ENCODE measurements at places on chromosomes 13 and 19.

GRCh38 chr19:37077501-37077933 is 716 bp upstream of the ZNF420 start:
- no peak for DNase-seq

DNA sequence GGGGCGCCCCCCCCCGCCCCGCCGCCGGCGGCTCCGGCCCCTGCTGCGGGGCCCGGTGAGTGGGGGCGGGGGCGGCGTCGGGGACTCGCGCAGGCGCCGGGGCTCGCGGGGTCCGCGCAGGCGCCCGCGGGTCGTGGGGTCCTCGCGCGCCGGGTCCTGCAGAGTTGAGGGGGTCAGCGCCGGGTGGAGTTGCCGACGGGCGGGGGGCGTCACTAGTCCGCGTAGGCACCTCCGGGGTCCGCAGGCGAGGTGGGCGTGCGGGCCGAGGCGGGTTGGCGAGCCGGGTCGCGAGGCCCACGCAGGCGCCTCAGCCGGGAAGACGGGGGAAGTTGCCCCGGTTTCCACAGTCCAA is 365 bp downstream of the PPP6R1 start:
- no peak for DNase-seq

- no peak for DNase-seq
Measured at GRCh38 chr13:39250440-39250839, 212.2 kb downstream of the NHLRC3 start.

DNA sequence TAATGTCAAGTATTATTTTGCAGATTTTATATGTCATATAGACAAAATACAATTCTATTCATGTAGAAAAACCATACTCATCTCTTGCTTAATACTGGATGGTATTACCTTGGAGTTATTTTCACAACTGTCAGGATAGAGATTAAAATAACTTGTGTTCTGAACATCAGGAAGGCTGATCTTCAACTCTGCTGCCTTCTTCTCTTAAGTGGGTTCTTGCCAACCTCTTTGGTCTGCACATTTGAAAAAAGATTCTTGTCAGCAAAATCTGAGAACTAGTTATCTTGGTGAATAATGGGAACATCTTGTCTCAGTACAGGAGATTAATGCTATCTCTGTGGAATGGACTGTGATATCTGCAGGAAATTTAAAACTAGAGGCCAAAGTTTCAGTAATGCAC is 95.2 kb upstream of the FAM216B start:
- no peak for DNase-seq

- no peak for DNase-seq
Measured at GRCh38 chr13:107242138-107242537, 674.2 kb upstream of the ARGLU1 start.

GRCh38 chr19:46720503-46721239 is 3.8 kb upstream of the PRKD2 start:
- no peak for DNase-seq

DNA sequence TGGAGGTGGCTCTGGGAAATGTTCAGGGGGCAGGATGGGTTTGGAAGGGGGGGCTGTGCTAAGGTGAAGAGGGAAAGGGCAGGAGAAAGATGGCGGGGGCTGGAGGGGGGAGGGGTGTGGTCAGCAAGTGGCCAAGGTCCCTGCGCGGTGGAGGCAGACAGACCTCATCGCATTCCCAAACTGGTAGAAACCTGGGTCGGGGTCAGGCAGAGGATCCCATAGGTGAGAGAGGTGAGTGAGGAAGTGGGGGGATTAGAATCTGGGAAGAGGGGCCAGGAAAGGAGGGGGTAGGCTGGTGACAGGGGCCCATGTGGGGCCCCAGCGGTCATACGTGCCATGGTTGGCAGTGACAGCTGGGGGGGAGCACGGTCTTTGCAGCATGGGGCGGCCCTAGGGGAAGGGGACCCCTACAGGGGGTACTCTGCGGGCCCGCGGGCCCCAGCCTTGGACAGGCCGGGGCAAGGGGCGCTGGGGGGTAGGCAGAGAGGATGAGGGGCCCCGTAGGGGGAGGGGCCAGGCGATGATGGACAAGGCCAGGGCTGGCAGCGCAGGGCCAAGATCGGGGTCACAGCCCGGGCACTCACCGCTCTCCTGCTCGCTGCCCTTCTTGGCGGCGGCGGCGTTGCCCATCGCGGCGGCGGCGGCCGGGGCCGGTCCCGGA is 514 bp downstream of the PRKACA start:
- DNase-seq, result no peak

DNA sequence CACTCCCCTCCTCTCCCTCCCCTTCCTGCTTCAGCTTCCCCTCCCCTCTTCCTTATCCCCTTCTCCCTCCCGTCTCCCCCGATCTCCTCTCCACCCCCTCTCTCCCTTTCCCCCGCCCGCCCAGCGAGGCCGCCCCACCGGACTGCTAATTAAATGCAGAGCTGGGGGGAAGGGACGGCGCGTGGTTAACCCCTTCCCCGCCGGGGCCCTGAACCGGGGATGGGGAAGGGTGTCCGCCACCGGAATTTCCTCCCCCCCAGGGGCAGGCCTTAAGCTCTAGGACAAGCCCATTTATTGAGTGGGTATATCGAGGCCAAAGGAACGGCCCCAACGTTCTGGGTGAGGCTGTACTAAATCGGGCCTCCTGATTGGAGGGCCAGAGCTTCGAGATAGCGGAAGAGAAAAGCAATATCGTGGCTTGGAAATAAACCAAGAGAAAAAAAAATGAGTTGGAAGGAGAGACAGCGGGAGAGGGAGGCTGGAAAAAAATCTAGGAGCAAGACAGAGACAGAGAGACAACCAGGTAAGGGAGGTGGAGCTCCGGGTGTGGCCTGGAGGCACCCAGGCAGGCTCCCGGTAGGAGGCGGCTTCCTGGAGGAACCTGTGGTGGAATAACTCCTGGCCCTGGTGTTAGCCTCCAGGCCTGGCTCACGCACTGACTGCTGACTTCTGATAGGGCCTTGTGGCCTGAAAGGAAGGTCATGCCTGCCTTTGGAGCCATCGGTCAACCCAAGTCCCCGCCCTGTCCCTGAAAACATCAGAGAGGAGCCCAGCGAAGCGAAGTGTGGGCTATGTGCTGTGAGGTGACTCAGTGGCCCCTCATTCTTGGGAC is 11.6 kb upstream of the JUND start:
- no peak for DNase-seq

Measured in T-helper 1 cell (primary cell).